Right lobe of liver (tissue), 6 donors: ENCODE measurements at places on chromosomes 13 and 19. TPM values are rescaled to one million over a fixed set of nuclear protein-coding genes. Genes with fewer than 3 reads are reported as not detected.

DNA sequence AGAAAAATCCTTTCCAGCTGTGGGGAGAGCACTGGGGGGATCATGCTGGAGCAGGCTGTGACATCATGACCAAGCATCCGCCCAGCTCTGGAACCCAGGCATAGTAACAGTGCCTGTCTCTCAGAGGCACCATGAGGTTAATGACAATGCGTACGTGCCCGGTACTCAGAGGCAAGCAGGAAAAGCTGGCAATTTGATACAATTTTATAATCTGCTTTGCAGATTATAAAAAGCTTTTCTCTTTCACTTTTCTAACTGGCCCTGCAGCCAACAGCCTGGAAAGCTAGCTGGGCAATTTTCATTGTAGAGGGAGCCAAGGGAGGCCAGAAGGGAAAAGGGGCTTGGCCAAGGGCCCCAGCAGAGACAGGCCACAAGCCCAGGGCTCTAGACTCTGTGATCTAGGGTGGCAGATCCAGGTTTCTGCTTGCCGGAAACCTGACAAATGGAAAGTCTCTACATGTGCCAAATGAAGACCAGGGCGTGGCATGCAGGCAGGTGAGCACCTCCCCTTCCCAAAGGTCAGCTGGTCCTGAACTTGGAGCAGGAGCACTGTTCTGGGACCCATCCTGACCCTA lies 22.7 kb downstream of the VRK3 start:
- no peak for DNase-seq

DNA sequence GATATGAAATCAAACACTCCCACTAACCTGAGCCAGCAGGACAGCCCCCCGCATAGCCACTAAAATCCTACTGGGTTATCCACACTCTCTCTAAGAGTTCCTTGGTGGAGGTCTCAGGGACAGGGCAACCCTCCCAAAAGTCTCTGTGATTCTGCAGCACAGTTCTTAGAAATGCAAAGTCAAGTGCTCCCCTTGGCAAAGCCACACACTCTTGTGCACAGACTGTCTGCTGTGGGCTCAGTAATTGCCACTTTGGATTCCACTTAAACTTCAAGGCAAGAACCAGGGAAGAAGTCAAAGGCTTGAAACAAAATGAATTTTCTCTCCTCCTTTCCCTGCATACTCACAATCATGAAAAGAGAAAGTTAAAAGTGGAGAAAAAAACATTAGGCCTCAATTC lies 61.5 kb downstream of the DOCK9 start:
- no peak for DNase-seq

DNA sequence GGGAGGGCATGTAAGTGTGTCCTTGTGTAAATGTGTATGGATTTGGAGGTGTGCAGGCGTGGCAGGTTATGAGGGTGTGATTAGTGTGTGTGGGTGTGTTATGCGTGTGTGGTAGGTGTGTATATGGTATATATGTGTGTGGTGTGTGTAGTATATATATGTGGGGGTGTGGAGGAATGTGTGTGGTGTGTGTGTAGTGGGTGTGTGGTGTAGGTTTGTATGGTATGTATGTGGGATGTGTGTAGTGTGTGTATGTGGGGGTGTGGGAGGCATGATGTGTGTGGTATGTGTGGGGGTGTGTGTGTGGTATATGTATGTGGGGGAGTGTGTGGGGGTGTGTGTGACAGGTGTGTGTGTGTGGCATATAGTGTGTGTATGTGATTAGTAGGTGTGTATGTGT lies 104.2 kb downstream of the SLC7A1 start:
- DNase-seq = no peak

DNA sequence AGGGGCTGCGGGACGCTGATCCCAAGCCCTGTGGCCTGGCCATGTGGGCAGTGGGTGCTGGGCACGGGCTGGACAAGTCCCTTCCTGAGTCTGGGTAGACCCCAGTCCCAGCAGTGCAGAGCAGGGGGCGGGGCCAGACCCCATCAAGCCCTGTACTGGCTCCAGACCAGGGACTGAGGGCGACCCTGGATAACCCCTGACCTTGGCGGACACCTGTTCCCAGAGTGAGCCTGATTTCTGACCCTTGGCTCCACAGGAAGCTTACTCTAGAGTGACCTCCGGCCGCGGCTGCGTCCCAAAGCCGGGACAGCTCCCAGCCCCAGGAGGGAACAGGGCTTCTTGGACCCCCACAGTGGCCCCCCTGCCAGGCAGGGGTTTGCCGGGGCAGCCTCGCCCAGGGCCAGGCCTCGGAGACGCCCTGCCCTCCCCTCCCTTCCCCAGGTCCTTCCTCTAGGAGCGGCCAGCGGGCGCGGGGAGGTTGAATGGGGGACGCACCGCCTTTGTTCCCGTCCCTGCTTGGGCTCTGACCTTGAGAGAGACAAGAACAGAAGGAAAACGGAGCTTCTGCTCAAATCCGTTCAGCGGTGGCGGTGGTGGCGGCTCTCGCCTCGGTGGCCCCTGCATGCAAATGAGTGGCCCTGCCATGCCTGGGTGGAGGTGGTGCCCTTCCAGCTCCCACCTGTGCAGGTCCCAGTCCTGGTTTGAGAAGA lies 2.3 kb upstream of the EFNA2 start:
- peak; percentile 87 for DNase-seq

GRCh38 chr19:34972163-34972705 lies 8.2 kb upstream of the ZNF792 start:
- peak; percentile 21 for DNase-seq

GRCh38 chr13:35716729-35717128 lies 240.2 kb upstream of the MAB21L1 start:
- DNase-seq = no peak

DNA sequence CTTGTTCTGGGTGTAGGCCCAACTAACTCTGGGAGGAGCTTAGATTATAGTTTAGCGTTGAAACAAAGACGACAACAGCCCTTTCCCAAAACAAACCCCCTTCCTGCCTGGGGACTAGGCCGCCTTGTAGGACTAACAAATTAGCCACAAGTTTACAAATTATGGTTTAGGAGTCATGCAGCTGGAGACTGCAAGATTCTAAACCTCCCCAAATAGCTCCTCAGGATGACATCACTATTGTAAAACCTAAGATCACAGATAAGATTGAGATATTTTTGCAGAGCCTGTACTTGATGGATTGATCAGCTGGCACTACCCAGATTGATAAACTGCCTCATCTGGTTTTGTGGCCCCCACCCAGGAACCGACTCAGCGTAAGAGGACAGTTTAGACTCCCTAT lies 2.3 kb upstream of the SLC25A15 start:
- no peak for DNase-seq

DNA sequence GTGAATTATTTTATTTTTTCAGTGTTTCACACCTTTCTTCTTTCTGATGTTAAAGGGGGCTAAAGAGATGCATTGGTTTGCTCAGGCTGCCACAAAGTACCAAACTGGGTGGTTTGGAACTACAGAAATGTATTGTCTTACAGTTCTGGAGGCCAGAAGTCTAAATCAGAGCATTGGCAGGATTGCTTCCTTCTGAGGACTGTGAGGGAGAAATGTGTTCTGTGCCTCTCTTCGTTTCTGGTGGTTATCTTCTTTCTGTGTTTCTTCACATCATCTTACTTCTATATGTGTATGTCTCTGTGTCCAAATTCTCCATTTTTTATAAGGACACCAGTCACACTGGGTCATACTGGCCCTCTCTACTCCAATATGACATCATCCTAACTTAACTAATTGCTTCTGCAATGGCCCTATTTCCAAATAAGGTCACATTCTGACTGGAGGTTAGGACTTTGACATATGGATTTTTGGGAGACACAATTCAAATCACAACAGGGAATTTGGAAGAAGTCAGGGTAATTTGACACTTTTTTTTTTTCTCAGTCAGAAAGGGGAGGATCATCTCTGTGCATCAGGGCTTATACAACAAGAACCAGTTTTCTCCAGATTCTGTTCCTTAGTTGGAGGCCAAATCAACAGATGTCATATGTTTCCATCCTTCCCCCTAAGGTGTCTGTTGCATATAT lies 188.2 kb downstream of the KCNRG start:
- no peak for DNase-seq

DNA sequence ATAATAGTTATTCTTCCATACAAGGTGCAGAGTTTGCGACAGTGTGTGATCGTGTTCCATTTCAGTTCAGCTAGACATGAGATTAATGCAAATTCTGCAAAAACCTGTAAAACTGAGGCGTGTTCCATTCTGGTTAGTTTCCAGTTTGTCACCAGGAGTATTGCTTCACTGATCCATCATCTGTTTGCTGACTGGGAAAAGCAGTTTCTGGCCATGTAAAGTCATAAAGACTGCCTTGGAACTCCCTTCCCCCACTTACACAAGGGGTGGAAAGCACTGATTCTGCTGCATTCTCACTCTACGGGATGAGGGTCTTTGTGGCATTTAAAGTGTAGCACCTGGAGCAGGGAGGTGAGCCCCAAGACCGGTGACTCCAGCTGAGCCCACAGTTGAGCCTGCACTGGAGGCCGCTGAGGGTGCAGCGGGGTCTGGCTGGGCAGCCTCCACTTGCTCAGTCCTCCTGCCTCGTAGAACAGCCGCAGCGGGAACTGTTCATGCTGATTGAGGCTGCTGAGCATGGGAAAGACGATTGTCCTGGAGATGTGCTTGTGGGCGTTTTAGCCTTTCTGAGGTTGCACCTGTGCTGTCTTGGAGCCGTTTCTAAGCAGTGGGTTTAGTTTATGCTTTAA lies 2.0 kb downstream of the ZNF57 start:
- DNase-seq = no peak

DNA sequence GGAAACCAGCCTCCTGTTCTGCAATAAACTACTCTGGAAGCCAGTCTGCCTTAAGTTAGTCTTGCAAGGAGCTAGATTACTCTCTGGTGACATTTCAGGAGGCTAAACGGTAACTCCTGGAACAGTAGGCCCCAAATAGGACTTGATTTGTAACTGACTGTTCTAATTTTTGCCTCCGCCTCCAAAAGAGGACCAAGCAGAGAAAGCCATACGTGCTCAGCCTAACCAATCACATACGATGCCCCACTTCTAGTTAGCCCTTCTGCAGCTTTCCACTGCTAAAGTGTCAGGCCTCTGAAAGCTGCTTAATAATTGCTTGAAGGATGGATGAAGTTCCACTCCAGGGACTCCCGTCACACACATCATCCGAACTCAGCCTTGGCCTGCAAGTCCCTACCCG lies 744 bp downstream of the ZNF805 start:
- DNase-seq = no peak

ZSCAN4 gene
- total RNA-seq = not detected

DNA sequence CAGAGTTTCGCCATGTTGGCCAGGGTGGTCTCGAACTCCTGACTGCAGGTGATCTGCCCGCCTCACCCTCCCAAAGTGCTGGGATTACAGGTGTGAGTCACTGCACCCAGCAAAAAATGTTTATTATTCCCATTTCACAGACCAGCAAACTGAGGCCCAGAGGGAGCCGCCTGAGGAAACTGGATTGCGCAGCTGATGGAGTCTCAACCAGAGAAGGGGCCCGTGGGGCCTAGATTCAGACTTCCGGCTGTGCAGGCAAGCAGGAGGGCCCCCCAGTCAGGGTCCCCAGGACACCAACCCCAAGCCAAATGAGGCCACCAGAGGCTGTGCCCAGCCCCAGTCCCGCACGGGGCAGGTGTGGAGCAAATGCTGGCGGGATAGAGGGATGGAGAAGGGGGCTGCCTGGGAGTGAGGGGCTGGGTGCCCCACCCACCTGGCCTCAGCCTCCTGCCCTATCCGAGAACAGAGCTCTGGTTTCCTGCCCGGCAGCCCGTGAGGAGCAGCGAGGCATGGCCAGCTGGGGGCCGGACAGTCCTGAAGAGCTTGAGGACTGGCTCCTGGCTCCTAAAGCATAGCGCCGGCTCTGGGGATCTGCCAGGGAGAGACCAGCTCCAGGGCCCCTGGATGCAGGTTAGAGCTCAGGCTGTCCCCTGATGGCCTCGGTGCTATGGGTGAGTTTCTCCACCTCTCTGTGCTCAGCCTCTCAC lies 22.0 kb downstream of the MISP start:
- DNase-seq = no peak

GRCh38 chr19:15790096-15790495 lies 2.6 kb downstream of the OR10H5 start:
- no peak for DNase-seq

ANKRD24 gene
- 4.5 TPM for total RNA-seq

MAST3 gene
- total RNA-seq = 12.2 TPM

DIRAS1 gene
- total RNA-seq = not detected

GRCh38 chr13:59425211-59425741 lies 738.5 kb downstream of the DIAPH3 start:
- DNase-seq = no peak
